ENCODE measurements at places on chromosomes 3 and 15.

DNA sequence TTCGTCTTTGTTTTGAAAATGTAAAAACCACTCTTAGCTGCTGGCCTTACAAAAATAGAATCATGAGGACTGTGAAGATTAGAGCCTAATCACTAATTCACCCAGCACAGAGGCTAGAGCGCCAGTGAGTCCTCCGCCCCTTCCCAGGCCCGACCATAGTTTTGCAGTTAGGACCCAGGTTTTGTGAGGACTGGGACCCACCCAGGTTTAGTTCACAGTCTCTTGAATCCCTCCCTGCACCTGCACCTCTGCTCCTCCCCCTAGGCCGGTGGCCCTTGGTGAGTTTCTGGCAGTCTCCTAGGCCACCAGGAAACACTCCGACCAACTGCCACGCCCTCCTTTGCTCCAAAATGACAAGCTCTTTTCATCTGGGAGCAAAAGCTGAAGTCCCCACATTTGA lies 136.0 kb upstream of the CCDC54 start:
- DNase-seq: no peak

GRCh38 chr3:188133219-188133618 lies 20.7 kb upstream of the LPP start:
- no peak for DNase-seq

DNA sequence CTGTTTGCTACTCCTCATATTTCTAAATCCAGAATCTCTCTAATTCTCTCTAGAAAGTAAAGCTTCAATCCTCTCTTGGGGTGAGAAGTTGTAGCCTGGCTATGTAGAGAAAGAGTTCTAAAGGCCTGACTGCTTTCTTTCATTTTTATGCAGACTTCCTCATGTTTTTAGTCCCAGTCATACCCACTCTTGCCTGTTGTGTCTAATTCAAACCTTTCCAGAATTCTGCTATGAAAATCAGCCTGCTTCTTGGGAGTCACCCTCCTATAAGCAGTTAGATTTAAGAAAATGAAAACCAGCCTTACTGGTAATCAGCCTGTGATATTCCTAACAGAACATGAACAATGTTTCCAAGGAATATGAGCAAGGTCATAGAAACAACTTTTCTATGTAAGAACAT lies 14.8 kb upstream of the ZNF639 start:
- no peak for DNase-seq

DNA sequence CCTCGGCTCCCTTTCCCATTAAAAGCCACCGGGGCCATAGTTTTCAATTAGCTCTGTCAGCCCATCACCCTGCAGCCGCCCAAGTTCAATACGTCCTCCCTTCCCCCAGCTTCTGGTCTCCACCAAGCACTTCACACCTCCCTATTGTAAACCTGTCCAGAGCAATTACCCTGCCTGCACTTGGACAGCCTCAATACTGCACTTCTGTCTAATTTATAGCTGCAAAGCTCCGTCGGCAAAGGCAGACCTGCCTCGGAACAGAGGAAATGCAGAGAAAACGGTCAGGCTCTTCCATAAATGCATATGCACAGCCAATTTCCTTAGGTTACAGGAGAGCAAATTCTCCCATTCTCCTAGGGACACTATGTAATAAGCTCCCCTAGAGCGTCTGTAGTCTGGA lies 21.9 kb downstream of the LRIG1 start:
- DNase-seq: no peak
